ENCODE measurements at places on chromosomes 6 and 20. TPM values are rescaled to one million over a fixed set of nuclear protein-coding genes. Genes with fewer than 3 reads are reported as not detected.

Gene LGSN
- polyA plus RNA-seq, result not detected

Gene ZNF391
- polyA plus RNA-seq, result 2.4 TPM

Gene FAM162B
- polyA plus RNA-seq, result not detected

Gene CAGE1
- not detected for polyA plus RNA-seq

Gene CYB5R4
- polyA plus RNA-seq, result 15.8 TPM

Gene SLC17A1
- polyA plus RNA-seq, result not detected

Gene HLA-DMA
- polyA plus RNA-seq, result 6.2 TPM

Gene DDO
- not detected for polyA plus RNA-seq

Gene NAA20
- 163 TPM for polyA plus RNA-seq

Gene TOMM34
- polyA plus RNA-seq, result 69.9 TPM

Gene SPAG4
- 20.9 TPM for polyA plus RNA-seq

Gene CCDC167
- 51.0 TPM for polyA plus RNA-seq

Gene ANKRD6
- 0.54 TPM for polyA plus RNA-seq

Gene MYLK2
- not detected for polyA plus RNA-seq

Gene ANKRD66
- not detected for polyA plus RNA-seq

Gene SLC13A3
- polyA plus RNA-seq, result 4.6 TPM
